ENCODE measurements at places on chromosomes 7 and 10. TPM values are rescaled to one million over a fixed set of nuclear protein-coding genes. Genes with fewer than 3 reads are reported as not detected.

SUGCT gene
- 1.1 TPM for total RNA-seq

PNLIPRP1 gene
- 1.1 TPM for total RNA-seq

PNLIPRP3 gene
- not detected for total RNA-seq

ACTA2 gene
- 0.60 TPM for total RNA-seq

TDRD1 gene
- not detected for total RNA-seq

TMEM236 gene
- total RNA-seq, result 0.04 TPM

SEMA3A gene
- 1.4 TPM for total RNA-seq

EPO gene
- not detected for total RNA-seq

PRSS37 gene
- total RNA-seq, result not detected

ARHGAP21 gene
- total RNA-seq, result 60.8 TPM

ZNF862 gene
- total RNA-seq, result 1.8 TPM

DNA sequence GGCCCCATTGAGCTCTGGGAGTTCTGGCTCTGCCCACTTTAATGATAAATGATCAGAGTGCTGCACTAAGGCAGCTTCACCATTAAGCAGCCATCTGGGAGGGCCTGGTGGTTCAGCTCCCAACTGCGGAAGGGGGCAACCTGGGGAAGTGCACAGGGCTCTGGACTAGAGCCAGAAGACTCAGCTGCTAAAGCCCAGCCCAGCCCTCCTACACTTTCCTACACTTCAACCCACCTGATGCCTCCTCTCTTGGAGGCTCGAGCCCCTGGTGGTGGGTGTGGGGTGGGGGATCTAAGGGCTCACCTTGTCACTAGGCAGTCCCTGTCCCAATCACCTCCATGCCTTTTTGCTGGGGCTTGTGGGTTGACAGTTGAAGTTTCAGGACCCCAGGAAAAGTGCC lies 60.6 kb upstream of the ANTXRL start:
- peaks cover 6% of the 10 kb centered on the region for H3K4me1 ChIP-seq
- no peak overlapping the region for H3K4me3 ChIP-seq
- no peak for DNase-seq
- no peaks in the 10 kb centered on the region for H3K27me3 ChIP-seq
- no peak overlapping the region for H3K27ac ChIP-seq

- no peaks in the 10 kb centered on the region for H3K27me3 ChIP-seq
- no peak for DNase-seq
- H3K36me3 ChIP-seq, result no peaks in the 10 kb centered on the region
- H3K4me1 ChIP-seq, result no peaks in the 10 kb centered on the region
Observed at GRCh38 chr7:7810380-7810779, 92.0 kb upstream of the RPA3 start.

GRCh38 chr7:7738177-7738576 lies 19.8 kb upstream of the RPA3 start:
- H3K36me3 ChIP-seq, result no peaks in the 10 kb centered on the region
- H3K4me3 ChIP-seq, result no peak overlapping the region

DNA sequence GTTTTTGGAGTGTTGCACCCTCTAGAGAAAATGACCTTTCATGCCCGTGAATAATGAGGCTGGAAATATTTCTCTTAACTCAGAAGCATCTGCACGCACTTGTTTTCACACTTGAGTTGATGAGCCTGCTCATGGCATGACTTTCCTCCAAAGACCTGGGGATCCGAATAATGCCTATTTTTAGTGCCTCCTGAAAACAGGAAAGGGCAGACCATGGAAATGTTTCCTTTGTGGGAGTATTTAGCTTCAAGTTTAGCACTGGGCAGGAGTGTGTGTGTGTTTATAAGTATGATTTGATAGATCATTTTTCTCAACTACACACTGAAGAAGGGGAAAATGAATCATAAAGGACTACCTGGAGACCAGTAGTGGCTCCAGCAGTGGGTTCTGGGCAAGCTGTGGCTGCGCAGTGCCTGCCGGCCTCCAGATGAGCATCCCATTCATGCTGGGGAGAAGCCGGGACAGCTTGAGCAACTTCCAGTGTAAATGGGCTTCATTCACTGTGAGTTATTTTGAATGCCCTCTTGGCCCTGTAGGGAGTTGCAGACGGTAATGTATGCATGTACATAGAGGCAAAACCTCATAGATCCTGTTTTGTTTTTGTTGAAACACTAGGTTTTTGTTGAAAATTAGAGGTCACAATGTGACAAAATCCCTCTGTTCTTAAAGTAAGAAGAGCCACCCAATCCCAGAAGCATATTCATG lies 117.8 kb upstream of the INSYN2A start:
- H3K4me3 ChIP-seq, result no peak overlapping the region
- H3K4me1 ChIP-seq, result no peaks in the 10 kb centered on the region
- DNase-seq, result no peak

- peaks cover 20% of the 10 kb centered on the region for H3K4me1 ChIP-seq
- no peaks in the 10 kb centered on the region for H3K27me3 ChIP-seq
- no peaks in the 10 kb centered on the region for H3K36me3 ChIP-seq
- no peak overlapping the region for H3K4me3 ChIP-seq
- H3K27ac ChIP-seq, result no peak overlapping the region
Observed at GRCh38 chr7:2808891-2809665, 35.0 kb downstream of the GNA12 start.

GRCh38 chr10:43437141-43437870 lies 395 bp downstream of the ZNF487 start:
- DNase-seq, result no peak
- no peaks in the 10 kb centered on the region for H3K27me3 ChIP-seq

- no peak overlapping the region for H3K4me3 ChIP-seq
- H3K36me3 ChIP-seq, result peaks cover 25% of the 10 kb centered on the region
- H3K27ac ChIP-seq, result peak overlapping the region; percentile 60
Observed at GRCh38 chr7:10706875-10707493, 266.7 kb upstream of the PHF14 start.

DNA sequence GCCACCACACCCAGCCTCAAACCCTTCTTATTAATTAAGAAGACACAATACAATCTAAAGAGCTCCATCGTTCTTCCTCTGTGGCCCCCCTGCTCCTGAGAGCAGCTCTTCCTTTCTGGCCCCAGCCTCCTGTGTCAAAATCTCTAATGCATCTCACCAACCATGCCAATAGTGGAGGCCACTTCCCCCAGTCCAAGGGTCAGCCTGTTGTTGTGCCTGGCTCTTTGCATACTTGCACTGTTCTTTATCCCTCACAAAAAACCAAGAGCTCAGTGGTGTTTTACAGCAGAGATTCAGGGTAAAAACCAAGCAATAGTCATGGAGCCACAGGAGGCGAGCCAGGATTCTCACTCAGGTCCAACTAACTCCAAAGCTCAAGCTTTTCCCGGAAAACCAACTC lies 190.2 kb downstream of the GFRA1 start:
- H3K27me3 ChIP-seq, result no peaks in the 10 kb centered on the region
- no peaks in the 10 kb centered on the region for H3K4me1 ChIP-seq
- no peak overlapping the region for H3K27ac ChIP-seq
- H3K4me3 ChIP-seq, result no peak overlapping the region
- no peaks in the 10 kb centered on the region for H3K36me3 ChIP-seq

GRCh38 chr7:144534196-144534595 lies 130.7 kb upstream of the NOBOX start:
- H3K27me3 ChIP-seq, result no peaks in the 10 kb centered on the region
- no peak for DNase-seq
- H3K27ac ChIP-seq, result no peak overlapping the region
- no peaks in the 10 kb centered on the region for H3K36me3 ChIP-seq

GRCh38 chr7:134374291-134374690 lies 57.6 kb upstream of the SLC35B4 start:
- no peak for DNase-seq
- no peaks in the 10 kb centered on the region for H3K36me3 ChIP-seq
- no peak overlapping the region for H3K27ac ChIP-seq
- peaks cover 28% of the 10 kb centered on the region for H3K27me3 ChIP-seq
- no peak overlapping the region for H3K4me3 ChIP-seq

DNA sequence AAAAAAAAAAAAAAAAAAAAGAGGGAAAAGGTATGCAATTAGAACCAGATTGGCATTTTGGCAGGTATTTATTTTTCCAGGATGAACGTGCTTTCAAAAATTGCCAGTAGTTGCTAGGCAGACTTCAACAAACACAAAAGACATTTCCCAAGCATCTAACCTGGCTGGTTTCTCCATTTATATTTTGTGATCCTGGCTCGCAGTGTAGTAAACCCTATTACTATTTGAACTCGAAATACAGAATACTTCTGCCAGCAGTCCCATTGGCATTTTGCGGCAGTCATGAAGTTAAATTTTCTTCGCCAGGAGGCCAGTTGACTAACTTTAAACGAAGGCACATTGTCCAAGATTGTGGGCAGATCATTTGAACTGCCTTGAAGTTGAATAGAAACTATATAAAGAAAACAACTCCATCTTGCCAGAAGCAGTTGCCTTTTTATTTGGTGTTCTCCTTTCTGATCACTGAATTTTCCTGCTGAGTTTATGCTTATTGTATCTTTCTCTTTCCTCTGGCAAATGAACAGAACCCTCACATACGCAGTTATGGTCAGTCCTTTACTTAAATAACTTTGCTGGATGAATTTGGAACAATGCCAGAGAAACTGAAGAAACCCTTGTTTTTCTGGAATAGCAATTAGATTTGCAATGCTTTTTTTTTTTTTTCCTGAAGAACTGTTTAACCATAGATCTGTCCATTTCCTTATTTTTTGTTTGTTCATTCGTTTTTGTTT lies 132.9 kb downstream of the BICC1 start:
- no peaks in the 10 kb centered on the region for H3K4me1 ChIP-seq
- H3K36me3 ChIP-seq, result no peaks in the 10 kb centered on the region
- no peak for DNase-seq

DNA sequence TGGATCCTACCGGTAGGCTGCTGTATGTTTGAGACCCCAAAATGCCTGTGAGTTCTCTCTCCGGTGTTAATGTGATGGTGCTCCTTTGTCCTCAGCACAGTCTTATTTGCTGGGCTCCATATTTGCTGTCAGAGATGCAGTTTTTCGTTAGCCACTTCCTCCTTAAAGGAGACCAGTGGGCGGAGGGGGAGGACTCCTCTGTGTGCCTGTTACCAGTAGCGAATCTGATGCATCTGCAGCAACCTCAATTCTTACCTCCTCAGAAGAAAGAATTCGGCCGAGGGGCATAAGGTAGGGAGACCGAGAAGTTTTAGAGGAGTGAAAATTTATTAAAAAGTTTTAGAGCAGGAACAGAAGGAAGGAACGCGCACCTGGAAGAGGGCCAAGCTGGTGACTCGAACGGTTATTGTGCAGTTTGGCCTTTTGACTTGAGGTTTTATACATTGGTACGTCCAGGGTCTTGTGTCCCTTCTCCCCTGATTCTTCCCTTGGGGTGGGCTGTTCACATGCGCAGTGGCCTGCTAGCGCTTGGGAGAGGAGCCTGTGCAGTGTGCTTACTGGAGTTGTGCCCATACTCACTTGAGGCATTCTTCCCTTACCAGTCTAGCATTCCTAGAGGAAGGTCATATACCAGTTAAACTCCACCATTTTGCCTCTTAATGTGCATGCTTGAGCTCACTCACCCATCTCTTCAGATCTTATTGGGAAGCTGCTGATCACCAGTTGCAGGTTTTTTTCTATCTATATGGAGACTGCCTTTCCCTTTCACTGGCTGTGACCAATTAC lies 49.5 kb downstream of the GNAI1 start:
- DNase-seq, result no peak
- H3K27me3 ChIP-seq, result no peaks in the 10 kb centered on the region
- H3K4me1 ChIP-seq, result no peaks in the 10 kb centered on the region
- no peak overlapping the region for H3K27ac ChIP-seq

- H3K4me3 ChIP-seq, result no peak overlapping the region
- H3K27ac ChIP-seq, result no peak overlapping the region
- no peaks in the 10 kb centered on the region for H3K4me1 ChIP-seq
- H3K36me3 ChIP-seq, result no peaks in the 10 kb centered on the region
Observed at GRCh38 chr7:78185149-78185745, 386.7 kb downstream of the PHTF2 start.
